ENCODE measurements at places on chromosomes 7 and 10.

GRCh38 chr10:53638006-53638405, 865.4 kb upstream of the MBL2 start:
- no peak for DNase-seq

DNA sequence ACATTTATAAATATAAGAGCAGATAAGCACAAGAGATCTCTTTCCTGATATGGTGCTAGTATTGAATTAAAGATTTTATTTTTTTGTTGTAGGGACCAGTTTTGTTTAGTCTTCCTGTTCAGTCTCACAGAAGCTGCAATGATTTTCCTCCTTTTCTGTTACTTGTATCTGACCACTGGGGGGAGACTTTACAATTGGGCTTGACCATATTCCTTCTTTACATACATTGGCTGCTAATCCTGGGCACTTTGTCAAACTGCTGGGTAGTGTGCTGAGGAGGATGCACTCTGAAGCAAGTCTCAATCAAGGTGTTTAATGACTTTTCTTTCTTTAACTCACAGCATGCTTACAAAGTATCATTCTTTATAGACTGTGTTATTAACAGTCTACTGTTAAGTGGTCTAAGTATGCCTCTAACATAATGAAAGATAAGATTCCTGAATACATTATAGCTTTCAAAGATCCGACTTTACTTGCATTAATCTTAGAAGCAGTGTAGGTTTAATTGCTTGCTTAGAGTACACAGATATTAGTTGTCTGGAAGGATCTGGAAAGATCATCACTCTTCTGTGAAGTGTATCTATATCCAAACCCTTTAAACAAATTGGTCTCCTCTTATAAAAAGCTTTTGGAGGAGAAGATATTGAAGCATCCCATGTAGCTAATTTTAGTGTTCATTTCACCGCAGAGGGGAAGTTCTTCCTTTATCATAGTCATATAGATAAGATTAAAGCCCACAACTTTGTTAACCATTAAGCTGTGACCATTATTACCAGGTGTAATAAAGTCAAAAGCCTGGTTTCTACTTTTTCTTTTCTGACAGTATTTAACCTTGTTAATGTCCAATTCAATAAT, 3.1 kb downstream of the PALS2 start:
- no peak for DNase-seq

- no peak for DNase-seq
These were observed 5.2 kb upstream of the SLC12A9 start for GRCh38 chr7:100847360-100847759.

DNA sequence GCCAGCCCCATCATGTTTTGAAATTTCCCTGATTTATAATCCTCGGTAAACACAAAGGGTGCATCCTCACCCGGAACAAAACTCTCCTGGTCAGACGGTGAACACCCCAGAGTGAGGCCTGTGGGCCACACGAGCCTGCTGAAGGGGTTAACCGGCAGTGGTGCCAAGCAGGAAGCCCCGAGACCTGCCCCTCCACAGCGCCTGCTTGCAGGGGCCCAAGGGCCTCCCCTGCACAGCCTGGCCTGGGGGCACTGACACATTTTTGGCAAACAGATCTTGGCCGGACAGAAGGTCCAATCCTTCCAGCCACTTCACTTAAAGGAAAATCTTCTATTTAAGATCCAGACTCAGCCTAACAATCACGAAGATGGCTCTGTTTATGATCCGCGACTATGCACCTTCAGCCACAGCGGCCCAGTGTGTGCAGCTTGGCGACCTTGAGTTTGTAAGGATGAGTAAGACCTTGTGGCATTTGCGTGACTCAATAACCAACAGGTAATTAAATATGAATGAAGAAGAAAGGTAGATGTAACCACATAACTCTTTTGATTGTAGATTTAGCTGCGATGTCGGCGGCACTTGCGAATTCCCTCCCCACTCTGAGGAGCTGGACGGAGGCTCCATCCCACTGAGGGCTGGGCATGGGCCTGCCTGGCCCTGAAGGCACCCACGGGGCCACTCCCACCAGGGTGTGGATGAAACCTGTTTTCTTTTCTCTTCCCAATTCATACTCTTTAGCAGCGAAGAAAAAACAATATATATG, 328.2 kb downstream of the DNAJB6 start:
- no peak for DNase-seq

DNA sequence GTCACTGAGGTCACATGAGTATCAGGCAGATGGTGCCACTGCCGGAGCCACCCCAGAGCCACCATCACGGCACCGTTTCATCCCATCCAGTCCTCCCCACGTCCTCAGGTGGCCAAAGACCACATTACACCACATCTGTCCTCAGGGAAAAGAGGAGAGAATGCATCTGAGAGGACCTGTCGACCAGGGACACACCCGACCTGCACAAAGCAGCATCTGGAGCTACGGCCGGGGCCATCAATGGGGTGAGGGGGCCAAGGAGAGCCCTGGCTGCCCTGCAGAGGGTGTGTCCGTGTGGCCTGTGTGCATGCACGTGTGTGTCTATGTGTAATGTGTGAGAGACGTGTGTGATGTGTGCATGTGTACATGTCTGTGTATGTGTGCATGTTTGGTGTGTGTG, 480.6 kb downstream of the DNAJB6 start:
- no peak for DNase-seq

GRCh38 chr7:124457841-124458240, 307.8 kb downstream of the GPR37 start:
- no peak for DNase-seq

GRCh38 chr7:28086198-28086597, 94.4 kb downstream of the JAZF1 start:
- DNase-seq, result no peak

GRCh38 chr10:18554479-18554878, 96.9 kb downstream of the NSUN6 start:
- DNase-seq, result no peak

DNA sequence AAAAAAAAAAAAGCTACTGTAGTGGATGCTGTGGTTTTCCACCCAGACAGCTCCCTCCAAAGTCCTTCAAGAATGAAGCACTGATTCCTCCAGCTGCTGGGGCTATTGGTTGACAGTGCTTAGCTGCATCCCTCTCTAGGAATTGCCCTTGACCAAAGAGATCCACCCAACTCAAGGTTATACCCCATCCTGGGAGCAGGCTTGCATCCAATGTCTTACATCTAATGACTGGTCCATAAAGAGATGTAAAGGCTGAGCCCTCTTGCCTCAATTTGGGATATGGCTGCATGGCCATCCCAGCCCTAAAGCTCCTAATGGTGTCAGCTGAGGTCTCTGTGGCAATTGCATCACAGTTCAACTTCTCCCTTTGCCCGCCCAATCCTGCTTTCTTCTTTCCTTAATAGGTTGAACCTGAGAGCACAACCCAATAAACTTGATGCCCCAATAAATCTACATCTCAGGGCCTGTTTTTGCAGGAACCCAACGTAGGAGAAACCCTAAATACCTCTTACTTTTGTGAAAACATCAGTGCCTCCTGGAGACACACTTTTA, 4.4 kb downstream of the GPR37 start:
- no peak for DNase-seq

DNA sequence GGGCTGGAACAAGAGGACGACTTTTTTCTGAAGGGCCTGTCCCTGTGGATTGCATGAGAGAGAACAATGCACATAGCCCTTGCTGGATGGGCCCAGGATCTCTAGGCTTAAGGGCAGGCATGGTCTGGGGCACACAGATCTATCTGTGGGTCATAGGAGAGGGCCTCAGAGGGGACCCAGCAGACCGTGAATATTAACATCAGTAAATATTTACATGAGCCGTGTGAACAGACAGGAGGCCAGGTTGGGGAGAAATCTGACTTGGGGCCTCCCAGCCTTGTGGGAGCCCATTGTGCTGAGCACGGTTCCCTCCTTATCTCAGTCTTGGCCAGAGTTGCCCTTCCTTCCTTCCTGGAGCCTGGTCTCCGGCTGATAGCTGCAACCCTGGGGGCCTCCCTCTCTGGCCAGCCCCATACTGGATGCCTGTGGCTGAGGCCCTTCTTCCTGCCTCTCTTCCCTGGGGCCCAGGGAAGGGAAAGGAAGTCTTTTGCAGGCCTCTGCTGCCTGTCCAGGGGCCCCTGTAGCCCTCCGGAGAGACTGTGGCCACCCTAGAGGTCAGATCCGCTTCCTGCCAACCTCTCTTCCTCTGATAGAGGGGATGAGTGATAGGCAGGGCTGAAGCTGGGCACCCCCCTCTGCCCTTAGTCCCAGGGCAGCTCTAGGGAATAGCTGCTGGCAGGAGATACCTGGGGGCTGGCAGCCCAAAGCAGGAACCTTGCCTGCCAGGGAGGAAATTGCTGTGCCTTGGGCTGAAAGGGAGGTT, 44.5 kb upstream of the TRIM8 start:
- no peak for DNase-seq

DNA sequence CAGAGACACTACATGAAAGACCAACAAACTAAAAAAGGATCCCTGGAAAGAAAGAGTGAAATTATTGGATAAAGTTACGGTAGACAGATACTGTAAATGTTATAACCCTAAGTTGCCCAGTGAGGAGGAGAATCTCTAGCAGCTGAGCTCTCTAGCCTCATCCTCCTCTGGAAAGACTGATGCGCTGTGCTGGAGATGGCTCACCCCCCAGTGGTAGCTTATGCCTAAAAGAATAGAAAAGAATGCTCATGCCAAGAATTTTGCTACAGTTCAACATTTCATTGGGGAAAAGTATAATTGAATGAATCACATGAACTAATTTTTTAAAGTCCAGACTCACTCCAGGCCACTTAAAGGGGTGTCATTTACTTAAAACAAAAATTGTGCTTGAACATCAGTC, 50.8 kb upstream of the RNF32 start:
- DNase-seq, result no peak

DNA sequence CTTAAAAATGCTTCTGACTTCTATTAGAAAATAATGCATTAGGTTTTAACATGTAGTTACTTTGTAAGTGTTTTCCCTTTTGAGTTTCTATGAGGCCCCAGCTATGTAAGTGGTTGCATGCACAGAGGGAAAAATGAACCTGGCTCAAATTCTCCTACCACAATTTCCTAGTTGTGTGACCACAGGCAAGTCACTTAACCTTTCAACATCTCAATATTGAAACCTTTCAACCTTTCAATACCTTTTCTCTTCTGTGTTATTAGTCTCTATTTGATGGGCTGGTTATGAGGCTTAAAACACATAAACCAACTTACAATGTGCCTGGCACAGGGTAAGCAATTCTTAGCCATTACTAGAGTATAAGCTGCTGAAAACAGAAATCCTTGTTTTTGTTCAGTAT, 203.0 kb downstream of the KCND2 start:
- DNase-seq, result no peak

- DNase-seq, result no peak
These were observed 135.9 kb downstream of the CUX1 start for GRCh38 chr7:101953248-101953819.

All from stimulated activated CD4-positive, alpha-beta T cell treated with anti-CD3 and anti-CD28 coated beads, Interleukin-1b, Interleukin-23, amount 100 ng/mL, for 4 hours (primary cell).